ENCODE measurements at places on chromosomes 16 and 17.

DNA sequence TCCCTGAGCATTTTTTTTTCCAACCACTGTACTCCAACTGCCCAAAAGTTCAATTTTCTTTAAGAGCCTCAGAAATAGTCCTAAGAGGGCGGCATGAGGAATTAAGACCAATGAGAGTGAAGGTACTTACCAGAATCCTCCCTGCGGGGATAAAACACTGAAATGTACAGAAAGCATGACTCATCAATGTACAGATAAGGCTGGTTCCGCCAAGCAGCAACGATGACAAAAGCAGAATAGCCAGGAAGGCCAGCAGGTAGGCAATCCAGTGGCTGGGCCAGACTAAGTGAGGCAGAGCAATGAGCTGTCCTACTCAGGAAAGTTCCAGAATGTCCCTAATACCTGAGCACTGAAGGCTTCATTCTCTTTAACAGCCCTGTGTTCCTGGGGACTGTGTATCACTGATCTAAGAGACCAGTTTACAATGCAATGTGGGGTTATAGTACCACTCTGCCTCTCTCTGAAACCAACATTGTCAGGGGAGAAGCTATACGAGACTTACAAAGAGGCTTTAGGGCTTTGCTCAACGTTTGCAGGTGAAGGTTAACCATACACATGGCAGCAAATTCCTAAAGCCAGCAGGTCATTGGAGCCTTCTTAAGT is 11.0 kb upstream of the GPR139 start:
- DNase-seq, result no peak

GRCh38 chr16:30728899-30729672 is 19.1 kb upstream of the PHKG2 start:
- DNase-seq, result no peak

DNA sequence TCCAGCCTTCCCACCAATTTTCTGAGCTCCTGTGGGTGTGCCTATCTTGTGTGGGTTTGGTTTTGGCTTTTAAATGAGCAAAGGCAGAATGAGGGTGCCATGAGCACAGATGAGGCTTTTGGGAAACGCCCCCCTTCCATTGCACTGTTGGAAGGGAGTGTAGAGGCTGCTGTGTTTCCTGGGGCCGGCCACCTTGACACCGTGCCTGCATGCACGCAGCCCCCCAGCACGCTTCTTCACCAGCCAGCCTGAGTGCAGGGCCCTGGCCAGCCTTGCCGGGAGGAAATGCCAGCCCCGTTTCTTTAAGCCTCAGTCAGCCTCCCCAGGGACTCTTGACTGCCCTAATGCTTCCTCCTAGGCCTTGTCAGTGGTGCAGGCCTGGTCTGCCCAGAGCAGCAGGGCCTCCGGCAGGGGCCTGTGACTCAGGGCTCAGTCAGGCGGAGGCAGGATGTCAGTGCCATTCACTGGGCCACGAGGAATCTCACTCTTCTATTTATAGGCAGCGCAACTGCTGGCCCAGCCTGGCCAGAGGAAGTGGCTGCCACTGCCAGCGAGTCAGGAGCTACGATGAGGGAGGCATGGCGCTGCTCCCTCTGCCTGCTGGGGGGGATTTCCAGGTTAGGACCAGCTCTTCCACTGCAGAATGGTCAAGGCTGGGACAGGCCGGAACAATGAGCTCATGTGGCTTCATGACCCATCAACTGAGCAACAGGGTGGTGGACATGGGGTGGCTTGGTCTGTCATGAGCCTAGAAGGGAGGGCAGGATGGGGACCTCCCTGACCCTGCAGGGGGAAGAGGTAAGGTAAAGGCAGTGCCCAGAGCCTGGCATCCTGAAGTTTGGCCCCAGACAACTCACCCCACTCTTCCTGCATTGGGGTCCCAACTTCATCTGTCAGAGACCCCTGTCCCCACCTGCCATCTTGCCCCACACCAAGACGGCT is 205.2 kb downstream of the RAB11FIP4 start:
- no peak for DNase-seq

DNA sequence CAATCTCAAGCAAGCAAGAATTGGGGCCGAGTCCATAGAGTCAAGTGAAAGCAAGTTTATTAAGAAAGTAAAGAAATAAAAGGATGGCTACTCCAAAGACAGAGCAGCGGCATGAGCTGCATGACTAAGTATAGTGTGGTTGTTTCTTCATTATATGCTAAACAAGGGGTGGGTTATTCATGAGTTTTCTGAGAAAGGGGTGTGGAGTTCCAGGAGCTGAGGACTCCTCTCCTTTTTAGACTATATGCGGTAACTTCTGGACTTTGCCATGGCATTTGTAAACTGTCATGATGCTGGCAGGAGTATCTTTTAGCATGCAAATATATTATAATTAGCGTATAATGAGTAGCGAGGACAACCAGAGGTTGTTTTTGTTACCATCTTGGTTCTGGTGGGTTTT is 819.9 kb downstream of the KCNJ2 start:
- DNase-seq, result no peak

- peak; percentile 98 for DNase-seq
Measured at GRCh38 chr17:47850692-47851573, at the start of gene SP6. TSS of gene SP6 (minus strand) at chr17:47851163. CDS start at chr17:47848429, 2,734 bp downstream.

- no peak for DNase-seq
Measured at GRCh38 chr16:86772671-86773353, 194.5 kb downstream of the FOXL1 start.

DNA sequence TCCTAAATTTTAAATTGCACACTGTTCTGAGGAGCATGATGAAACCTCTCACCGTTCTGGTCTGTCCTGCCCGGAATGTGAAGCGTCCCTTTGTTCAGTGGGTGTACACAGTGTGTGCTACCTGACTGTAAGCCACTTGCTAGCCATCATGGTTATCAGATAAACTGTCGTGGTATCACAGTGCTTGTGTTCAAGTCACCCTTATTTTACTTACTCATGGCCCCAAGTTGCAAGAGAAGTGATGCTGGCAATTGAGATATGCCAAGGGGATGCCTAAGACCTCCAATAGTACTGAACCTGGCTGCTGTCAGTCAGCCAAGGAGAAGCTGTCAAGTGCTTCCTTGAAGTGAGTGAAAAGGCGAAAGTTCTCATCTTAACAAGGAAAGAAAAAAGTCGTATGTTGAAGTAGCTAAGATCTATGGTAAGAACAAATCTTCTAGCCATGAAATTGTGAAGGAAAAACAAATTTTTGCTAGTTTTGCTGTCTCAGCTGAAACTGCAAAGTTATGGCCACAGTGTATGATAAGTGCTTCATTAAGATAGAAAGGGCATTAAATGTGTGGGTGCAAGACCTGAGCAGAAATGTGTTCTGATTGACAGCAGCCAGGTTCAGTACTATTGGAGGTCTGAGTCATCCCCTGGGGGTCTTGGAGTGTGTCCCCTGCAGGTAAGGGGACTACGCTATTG is 5.8 kb downstream of the PIK3R6 start:
- no peak for DNase-seq

DNA sequence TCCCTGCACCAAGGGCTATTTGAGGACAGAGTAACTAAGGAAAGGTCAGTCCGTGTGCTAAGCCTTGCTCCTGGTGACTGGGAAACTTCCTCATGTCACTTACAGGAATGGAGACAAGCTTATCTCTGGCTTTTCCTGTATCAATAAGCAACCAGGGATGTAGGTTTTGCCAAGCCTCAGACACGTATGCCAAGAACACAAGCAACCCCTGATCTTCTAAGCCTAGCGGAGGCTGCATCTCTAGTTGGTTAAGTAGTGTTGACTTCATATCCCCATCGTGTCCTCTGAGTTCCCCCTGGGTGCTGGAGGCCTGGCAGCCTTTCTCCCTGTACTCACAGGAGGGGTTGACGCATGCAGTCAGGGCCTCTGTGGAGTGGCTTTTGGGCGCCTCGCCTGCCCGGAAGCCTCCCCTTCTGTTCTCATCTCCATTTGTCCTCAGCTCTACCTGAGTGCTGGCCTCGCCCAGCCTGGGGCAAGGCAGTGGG is 1.4 kb upstream of the C1QTNF1 start:
- no peak for DNase-seq

DNA sequence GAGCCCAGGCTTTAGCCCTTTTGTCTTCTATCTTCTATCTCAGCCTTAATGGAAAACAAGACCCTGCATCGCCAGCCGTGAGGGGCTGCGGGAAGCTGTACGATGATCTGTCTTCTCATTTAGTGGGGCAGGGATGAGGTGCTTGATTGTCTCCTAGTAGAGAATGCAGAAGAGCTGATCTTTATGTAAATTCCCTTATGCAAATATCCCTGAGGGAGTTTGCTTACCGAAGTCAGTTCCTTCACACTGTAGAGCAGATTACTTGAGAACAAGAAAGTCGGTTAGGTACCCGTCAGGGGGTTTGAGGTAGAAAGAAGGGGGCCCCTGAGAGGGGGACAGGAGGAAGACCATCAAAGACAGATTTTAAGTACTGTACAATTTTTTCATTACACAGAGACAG is 66.2 kb downstream of the IRF8 start:
- no peak for DNase-seq

GRCh38 chr16:1871974-1872635 is at the start of gene MEIOB:
TSS of gene MEIOB (minus strand) at chr16:1872164. CDS start at chr16:1868175, 3,989 bp downstream.
- no peak for DNase-seq

- DNase-seq, result no peak
Measured at GRCh38 chr16:77336637-77337036, 98.2 kb downstream of the ADAMTS18 start.

DNA sequence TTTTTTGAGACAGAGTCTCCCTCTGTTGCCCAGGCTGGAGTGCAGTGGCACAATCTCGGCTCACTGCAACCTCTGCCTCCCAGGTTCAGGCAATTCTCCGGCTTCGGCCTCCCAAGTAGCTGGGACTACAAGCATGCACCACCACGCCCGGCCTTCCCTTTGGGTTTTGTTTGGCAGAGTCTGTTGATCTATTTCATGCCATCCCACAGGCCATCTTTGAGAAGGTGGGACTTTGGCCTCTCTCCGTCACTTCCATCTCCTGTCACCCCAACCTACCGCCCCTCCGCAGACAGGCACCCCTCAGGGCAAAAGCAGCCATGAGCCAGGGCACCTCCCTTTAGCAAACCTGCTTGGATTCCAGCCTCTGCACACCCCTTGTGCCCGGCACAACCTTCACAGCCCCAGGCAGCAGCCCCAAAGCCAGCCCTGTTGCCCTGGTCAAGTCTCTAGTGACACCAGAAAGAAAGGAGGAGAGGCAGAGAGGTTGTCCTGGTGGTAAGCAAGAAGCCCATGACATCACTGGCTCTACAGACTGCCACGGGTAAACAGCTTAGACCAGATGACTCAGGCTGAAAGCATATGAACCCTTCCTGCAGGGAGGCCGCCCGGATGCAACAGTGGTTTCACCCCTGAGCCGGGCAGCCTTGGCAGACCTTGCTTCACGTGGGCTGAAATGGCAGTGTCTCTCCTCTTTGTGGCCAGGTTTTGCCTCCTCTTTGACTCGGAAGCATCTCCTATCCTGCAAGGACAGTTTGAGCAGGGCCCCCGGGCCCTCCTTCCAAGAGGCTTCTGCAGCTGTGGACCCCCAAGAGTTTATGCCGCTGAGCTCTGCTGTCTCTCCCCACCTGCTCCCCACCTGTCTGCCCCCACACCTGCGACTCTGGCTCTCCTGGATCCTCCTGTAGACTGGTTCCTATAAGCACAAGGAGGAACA is 8.1 kb upstream of the TIMP2 start:
- peak; percentile 29 for DNase-seq

- peak; percentile 65 for DNase-seq
Measured at GRCh38 chr17:38742411-38743308, 5.5 kb downstream of the PCGF2 start.

DNA sequence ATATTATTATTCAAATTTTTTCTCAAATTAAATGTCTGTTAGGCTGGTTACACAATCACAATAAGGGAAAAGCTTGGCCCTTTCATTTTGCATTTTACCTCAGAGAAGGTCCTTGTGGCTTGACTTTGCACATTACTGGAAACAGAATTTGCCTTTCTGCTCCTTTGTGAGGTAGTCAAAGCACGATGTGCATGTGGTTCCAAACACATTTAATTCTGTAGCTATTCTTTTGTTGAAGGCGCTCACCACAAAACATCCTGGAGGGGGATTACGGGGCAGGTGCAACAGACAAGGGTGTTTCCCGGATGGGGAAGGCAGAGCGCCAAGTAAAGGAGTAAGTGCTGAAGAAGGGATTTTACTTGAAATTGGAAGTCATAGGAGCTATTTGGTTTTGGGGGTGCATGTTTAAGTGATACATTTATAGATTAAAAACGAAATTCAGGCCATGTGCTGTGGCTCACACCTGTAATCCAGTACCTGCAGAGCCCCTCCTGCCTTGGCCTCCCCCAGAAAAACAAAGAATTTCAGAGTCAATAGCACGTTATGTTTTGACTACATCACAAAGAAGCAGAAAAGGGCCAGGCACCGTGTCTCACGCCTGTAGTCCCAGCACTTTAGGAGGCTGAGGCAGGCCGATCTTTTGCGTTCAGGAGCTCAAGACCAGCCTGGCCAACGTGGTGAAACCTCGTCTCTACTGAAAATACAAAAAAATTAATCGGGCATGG is 31.2 kb upstream of the TENT4B start:
- no peak for DNase-seq

DNA sequence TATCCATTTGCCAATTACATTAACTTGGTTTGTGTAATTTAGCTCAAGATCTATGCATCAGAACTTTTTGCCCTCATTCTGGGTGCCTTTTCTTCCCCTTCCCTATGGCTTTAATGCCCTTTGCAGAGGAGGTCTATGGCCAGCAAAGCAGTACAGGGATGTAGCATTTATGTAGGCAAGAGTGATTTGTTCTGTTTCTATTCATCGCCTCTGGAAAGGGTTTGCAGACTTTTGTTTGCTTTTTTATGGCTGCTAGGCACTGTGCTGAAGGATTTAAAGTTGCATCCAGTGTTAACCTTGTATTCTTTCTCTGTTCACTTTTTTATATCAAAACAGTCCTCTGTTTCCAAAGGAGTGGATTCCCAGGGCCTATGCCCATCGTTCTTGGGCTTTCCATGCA is 78.0 kb downstream of the ANKFN1 start:
- DNase-seq, result no peak

DNA sequence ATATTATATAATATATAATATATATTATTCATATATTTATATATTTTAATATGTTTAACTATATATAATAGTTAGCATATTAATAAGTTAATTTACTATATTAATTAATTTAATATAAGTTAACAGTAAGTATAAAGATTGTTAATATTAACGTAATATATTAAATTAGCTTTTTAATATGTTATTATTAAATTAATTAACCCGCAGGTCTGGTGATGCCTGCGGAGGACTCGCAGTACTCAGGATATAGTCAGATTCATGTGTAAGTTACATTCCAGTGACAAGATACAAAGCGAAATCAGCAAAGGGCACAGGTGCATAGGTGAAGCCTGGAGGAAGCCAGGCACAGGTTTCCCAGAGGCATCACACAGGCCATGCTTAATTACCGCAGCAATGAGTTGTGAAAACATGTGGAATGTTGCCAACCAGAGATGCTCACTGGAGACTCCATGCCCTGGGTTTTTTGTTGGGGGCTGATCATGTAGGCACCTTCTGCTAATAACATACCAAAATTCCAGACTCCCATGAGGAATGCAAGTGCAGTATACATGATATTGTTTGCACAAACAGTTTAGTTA is 130.4 kb upstream of the MPHOSPH6 start:
- DNase-seq, result no peak

GRCh38 chr16:30399435-30400186 is 4.4 kb downstream of the ZNF48 start:
- DNase-seq, result no peak

GRCh38 chr17:34703533-34703932 is 124.2 kb downstream of the TMEM132E start:
- no peak for DNase-seq

GRCh38 chr16:10806698-10807097 is 11.9 kb downstream of the TVP23A start:
- DNase-seq, result no peak

Data from NCI-H510A treated with DMSO at 0.1 percent for 48 hours (cell line).